Left lung (tissue), 14 donors: ENCODE measurements at places on chromosomes 13 and 19. TPM values are rescaled to one million over a fixed set of nuclear protein-coding genes. Genes with fewer than 3 reads are reported as not detected.
A peak's percentile ranks its signal among the peaks of the same experiment; 100 is the strongest.

COL4A2 gene
- polyA plus RNA-seq: 405 TPM

DNA sequence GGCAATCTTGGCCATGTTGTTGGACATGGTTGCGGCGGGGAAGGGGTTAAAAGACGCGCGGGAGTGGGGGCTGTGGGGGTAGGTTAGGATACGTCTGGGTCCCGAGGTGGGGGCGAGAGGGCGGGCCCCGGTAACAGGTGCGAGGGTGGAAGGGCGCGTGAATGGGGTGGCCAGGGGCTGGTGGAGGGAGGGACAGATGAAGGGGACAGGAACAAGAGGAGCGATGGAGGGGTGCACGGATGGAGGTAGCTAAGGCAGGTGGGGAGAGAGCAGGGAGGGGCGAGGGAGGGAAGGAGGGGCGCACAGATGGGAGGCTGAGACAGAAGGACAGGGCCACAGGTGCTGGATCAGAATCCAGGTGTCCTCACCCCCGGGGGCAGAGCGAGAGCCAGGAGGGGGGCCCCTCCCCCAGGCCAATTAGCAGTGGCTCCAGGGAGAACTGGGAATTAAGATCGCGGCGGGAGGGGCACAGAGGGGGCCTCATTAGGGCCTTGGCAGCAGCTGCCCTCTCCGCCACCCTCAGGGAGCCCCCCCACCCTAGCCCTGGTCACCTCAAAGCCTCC is 1.3 kb downstream of the GNG8 start:
- peaks cover 4% of the 10 kb centered on the region for H3K4me1 ChIP-seq
- no peak overlapping the region for H3K4me3 ChIP-seq
- no peak for DNase-seq
- H3K27ac ChIP-seq: no peak overlapping the region
- H3K27me3 ChIP-seq: peaks cover under 1% of the 10 kb centered on the region
- no peaks in the 10 kb centered on the region for H3K36me3 ChIP-seq

GRCh38 chr13:113588394-113589111 is 4.0 kb downstream of the TFDP1 start:
- H3K27me3 ChIP-seq: no peaks in the 10 kb centered on the region
- no peak for DNase-seq
- no peak overlapping the region for H3K27ac ChIP-seq
- peaks cover 35% of the 10 kb centered on the region for H3K4me1 ChIP-seq

GRCh38 chr19:28667348-28667977 is 545.5 kb downstream of the UQCRFS1 start:
- H3K27ac ChIP-seq: no peak overlapping the region
- DNase-seq: no peak
- H3K27me3 ChIP-seq: no peaks in the 10 kb centered on the region
- H3K4me3 ChIP-seq: no peak overlapping the region
- no peaks in the 10 kb centered on the region for H3K4me1 ChIP-seq

- DNase-seq: peak; percentile 89
- no peaks in the 10 kb centered on the region for H3K4me1 ChIP-seq
- no peak overlapping the region for H3K4me3 ChIP-seq
- no peak overlapping the region for H3K27ac ChIP-seq
- H3K36me3 ChIP-seq: peaks cover 22% of the 10 kb centered on the region
Observed at GRCh38 chr13:99386911-99387788, 80.0 kb upstream of the GPR183 start.

DNA sequence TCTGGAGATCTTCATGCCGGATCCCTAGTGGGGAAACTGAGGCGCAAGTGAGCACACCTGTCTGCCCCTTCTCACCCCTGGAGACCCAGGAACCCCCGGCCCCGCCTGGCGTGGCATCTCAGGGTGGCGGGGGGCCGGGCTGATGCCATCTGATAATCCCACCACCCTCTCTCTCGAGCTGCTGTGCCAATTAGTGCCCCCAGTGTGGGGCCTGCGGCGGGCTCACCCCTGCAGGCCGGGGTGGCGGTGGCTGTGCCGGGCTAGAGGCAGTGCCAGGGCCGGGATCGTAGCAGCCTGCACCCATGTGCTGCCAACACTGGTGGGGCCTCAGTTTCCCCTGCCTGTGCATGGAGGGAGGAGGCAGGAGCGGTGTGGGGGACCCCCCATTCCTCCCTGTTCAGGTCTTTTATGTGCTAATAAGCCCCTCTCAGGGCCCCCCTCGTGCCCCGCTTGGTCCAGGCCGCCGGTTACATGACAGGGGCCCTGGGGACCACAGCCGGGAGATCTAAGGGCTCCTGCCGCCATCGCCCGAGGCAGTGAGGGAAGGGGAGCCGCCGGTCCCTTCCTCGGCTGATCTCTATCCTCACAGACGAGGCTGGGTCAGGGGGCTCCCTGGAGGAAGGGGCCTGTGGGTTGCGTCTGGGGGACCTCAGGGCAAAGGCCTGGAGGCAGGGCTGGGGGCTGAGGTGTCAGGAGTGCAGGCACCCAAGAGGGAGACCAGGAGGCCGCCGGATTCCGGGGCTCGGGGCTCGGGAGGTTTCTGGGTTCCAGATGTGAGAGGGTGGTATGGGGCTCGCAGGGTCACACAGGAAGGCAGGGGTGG is 8.3 kb downstream of the EFNA2 start:
- no peak overlapping the region for H3K4me3 ChIP-seq
- peaks cover 3% of the 10 kb centered on the region for H3K4me1 ChIP-seq
- no peak overlapping the region for H3K27ac ChIP-seq

GRCh38 chr13:112244061-112244460 is 132.1 kb upstream of the SPACA7 start:
- DNase-seq: no peak
- H3K27me3 ChIP-seq: no peaks in the 10 kb centered on the region
- H3K4me1 ChIP-seq: no peaks in the 10 kb centered on the region

ZSCAN1 gene
- 2.4 TPM for polyA plus RNA-seq

SPC24 gene
- 14.5 TPM for polyA plus RNA-seq

- no peaks in the 10 kb centered on the region for H3K36me3 ChIP-seq
- no peak overlapping the region for H3K4me3 ChIP-seq
- no peak overlapping the region for H3K27ac ChIP-seq
Observed at GRCh38 chr19:32313569-32314265, 31.7 kb upstream of the ZNF507 start.

- no peak overlapping the region for H3K27ac ChIP-seq
- no peak for DNase-seq
- peaks cover 6% of the 10 kb centered on the region for H3K4me1 ChIP-seq
- H3K27me3 ChIP-seq: no peaks in the 10 kb centered on the region
Observed at GRCh38 chr19:29876414-29876813, 64.6 kb downstream of the CCNE1 start.

SELENOV gene
- 0.39 TPM for polyA plus RNA-seq
